ENCODE measurements at places on chromosomes 4 and X.

GRCh38 chrX:103792916-103793544 lies 16.4 kb downstream of the PLP1 start:
- no peaks in the 10 kb centered on the region for H3K36me3 ChIP-seq
- H3K4me3 ChIP-seq = peak overlapping the region; percentile 89
- no peaks in the 10 kb centered on the region for H3K27me3 ChIP-seq
- DNase-seq = peak; percentile 48
- peaks cover 42% of the 10 kb centered on the region for H3K4me1 ChIP-seq
- peak overlapping the region; percentile 80 for H3K27ac ChIP-seq

GRCh38 chr4:108775921-108776320 lies 13.1 kb upstream of the ETNPPL start:
- no peak overlapping the region for H3K4me3 ChIP-seq
- no peaks in the 10 kb centered on the region for H3K4me1 ChIP-seq
- H3K27me3 ChIP-seq = peaks cover 6% of the 10 kb centered on the region
- no peaks in the 10 kb centered on the region for H3K36me3 ChIP-seq

- no peaks in the 10 kb centered on the region for H3K27me3 ChIP-seq
- H3K4me1 ChIP-seq = peaks cover 87% of the 10 kb centered on the region
- peak; percentile 92 for DNase-seq
- peak overlapping the region; percentile 59 for H3K4me3 ChIP-seq
These were observed 169.7 kb downstream of the RAP1GDS1 start for GRCh38 chr4:98430708-98431403.

DNA sequence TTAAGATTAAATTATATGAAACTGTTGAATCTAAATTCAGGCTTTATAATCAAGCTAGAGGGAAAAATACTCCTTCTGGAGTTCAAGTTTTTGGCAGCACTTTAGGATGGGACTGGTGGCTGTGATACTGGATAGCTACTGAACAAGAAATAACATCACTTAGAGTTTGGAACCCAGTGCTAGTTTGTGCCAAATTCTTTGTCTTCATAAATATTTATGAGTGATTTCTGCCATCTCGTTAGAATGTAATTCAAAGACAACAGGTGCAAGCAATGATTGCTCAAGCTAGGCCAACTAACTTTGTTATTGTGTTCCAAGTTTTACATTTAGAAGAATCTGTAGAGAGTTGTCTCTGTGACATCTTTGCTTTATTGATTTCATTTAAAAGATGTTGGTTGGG lies 417.9 kb downstream of the FAT4 start:
- no peak overlapping the region for H3K27ac ChIP-seq
- no peak overlapping the region for H3K4me3 ChIP-seq
- H3K36me3 ChIP-seq = peaks cover 10% of the 10 kb centered on the region
- no peaks in the 10 kb centered on the region for H3K27me3 ChIP-seq
- DNase-seq = no peak

DNA sequence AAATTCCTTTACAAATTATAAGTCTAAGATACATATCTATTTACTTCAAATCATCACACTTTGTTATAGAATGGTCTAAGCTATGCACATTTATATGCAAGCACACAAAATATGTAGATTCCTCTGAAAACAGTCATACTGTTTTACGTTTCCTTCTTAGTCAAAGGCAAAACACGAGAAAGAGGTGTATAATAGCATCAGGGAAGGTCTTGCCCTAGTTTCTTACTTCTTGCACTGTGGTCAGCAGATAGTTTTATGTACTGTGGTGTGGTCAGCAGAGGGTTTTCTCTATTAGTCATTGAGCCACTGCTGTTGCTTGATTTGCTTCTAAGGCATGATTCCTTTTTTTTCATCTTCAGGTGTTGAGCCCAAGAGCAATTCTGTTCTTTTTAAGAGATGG lies 117.7 kb downstream of the ADAM29 start:
- DNase-seq = no peak
- no peak overlapping the region for H3K27ac ChIP-seq
- H3K4me3 ChIP-seq = no peak overlapping the region
- H3K4me1 ChIP-seq = no peaks in the 10 kb centered on the region

GRCh38 chr4:142353149-142353738 lies 492.9 kb downstream of the INPP4B start:
- peak overlapping the region; percentile 79 for H3K27ac ChIP-seq
- H3K4me3 ChIP-seq = peak overlapping the region; percentile 62
- H3K36me3 ChIP-seq = peaks cover 21% of the 10 kb centered on the region
- H3K27me3 ChIP-seq = no peaks in the 10 kb centered on the region

DNA sequence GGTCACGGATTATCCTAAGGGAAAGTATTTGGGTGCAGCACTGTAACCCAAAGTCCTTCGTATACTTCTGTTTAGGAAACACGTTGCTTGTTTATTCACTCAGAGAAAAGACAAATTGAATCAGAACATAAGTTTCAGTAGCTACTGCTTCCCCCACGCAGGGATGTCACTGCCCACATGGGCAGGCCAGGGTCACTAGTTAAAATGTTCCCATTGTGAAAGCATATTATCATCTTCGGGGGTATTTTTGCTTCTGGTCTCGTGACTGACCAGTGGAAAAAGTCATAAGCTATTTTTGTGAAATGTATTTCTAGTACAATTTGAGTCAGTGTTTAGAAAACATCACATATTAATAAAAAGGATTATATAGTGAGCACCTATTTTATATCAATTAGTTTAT lies 377.8 kb downstream of the PCDH7 start:
- H3K27me3 ChIP-seq = no peaks in the 10 kb centered on the region
- no peak overlapping the region for H3K4me3 ChIP-seq
- no peaks in the 10 kb centered on the region for H3K4me1 ChIP-seq

- no peak overlapping the region for H3K27ac ChIP-seq
- no peak overlapping the region for H3K4me3 ChIP-seq
- no peak for DNase-seq
- H3K36me3 ChIP-seq = no peaks in the 10 kb centered on the region
- H3K4me1 ChIP-seq = no peaks in the 10 kb centered on the region
These were observed 35.6 kb downstream of the INTS6L start for GRCh38 chrX:135556055-135556454.

- H3K27ac ChIP-seq = no peak overlapping the region
- no peak for DNase-seq
- H3K36me3 ChIP-seq = no peaks in the 10 kb centered on the region
- H3K4me1 ChIP-seq = no peaks in the 10 kb centered on the region
- peaks cover 8% of the 10 kb centered on the region for H3K27me3 ChIP-seq
These were observed 155.0 kb downstream of the MSL3 start for GRCh38 chrX:11913001-11913400.

DNA sequence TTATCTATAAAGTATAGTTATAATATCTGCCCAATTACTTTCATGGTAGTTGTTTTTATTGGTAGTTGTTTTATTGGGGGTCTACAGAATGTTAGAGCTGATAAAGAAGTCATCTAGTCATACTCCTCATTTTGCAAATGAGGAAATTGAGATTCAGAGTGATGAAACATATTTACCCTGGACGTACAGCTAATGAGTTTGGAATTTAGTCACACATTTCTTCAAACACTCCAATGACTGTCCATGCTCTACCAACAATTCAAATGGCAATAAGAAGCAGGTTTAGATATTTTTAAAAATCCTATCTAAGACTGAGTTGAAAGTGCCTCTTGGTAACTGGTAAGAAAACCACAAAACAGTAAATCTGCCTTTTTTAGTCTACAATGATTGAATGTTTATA lies 98.2 kb downstream of the MAGEC1 start:
- H3K27ac ChIP-seq = no peak overlapping the region
- no peak for DNase-seq
- no peaks in the 10 kb centered on the region for H3K4me1 ChIP-seq

- DNase-seq = no peak
These were observed 62.6 kb downstream of the DDX53 start for GRCh38 chrX:23062359-23062758.

- peaks cover 13% of the 10 kb centered on the region for H3K36me3 ChIP-seq
- H3K27ac ChIP-seq = no peak within 1 kb of the TSS
- DNase-seq = no peak
- no peaks in the 10 kb centered on the region for H3K4me1 ChIP-seq
These were observed at the start of gene MAGEC1 for GRCh38 chrX:141903400-141904155. Gene MAGEC1, plus strand, starts transcription at chrX:141903894. Its CDS starts 1,179 bp downstream, at chrX:141905073.

DNA sequence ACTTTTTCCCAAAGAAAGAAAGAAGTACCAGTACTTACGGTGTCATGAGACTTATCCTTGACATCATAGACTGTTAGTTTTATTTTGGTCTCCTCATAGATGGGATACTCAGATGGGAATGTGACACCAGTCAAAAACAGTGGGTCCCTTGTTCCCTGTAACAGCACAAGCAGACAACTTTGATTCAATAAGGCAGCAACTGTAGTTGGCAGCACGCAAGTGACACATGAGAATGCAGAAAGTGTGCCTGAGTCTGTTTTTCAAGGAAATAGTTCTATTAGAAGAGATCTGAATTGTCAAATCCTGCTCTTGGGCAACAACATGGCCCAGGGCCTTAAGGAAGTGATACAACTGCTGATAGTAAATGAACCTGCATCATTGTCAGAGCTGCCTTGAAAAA lies 443.2 kb downstream of the INPP4B start:
- peak overlapping the region; percentile 78 for H3K27ac ChIP-seq
- H3K4me3 ChIP-seq = peak overlapping the region; percentile 97
- peaks cover 69% of the 10 kb centered on the region for H3K4me1 ChIP-seq
- peaks cover 3% of the 10 kb centered on the region for H3K27me3 ChIP-seq

GRCh38 chr4:174214101-174214878 lies 69.2 kb downstream of the FBXO8 start:
- peak overlapping the region; percentile 0 for H3K4me3 ChIP-seq
- DNase-seq = no peak
- H3K4me1 ChIP-seq = peaks cover 62% of the 10 kb centered on the region
- H3K36me3 ChIP-seq = peaks cover 4% of the 10 kb centered on the region
- H3K27ac ChIP-seq = no peak overlapping the region

DNA sequence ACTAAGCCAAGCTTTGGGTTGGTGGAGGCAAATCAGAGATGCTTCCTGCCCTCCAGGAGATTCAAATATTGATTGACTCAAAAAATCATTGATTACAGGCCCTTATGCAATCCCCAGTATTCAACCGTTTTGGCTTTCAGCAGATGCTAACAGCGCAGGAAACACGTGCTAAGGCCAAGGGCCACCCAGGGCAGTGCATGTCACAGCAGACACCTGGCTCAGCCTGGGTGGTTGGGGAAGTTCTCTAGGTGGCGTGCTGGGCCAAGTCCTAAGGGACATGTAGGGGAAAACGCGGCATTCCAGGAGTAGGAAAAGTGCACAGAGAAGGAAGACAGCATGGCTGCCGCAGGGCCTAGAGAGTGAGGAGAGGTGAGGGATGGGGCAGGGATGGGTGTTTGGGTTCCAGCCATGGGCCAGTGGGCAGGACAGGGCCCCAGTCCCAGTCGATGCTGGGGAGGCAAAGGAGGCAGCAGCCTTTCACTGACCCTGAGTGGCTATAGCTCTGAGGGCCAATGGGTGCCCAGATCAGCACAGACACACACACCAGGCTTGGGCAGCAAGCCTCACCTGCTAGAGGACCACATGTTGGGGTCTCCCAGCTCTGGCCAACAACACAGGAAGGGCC lies 239.1 kb downstream of the EVC2 start:
- peaks cover 2% of the 10 kb centered on the region for H3K27me3 ChIP-seq
- H3K4me1 ChIP-seq = 0 out of 2 replicates have a peak, but pooled peaks cover 6% of the 10 kb centered on the region
- H3K27ac ChIP-seq = no peak overlapping the region
- no peak for DNase-seq

- H3K36me3 ChIP-seq = no peaks in the 10 kb centered on the region
- H3K4me1 ChIP-seq = no peaks in the 10 kb centered on the region
- peaks cover 21% of the 10 kb centered on the region for H3K27me3 ChIP-seq
- H3K27ac ChIP-seq = no peak overlapping the region
These were observed 3.3 kb upstream of the KIAA1210 start for GRCh38 chrX:119130911-119131310.

DNA sequence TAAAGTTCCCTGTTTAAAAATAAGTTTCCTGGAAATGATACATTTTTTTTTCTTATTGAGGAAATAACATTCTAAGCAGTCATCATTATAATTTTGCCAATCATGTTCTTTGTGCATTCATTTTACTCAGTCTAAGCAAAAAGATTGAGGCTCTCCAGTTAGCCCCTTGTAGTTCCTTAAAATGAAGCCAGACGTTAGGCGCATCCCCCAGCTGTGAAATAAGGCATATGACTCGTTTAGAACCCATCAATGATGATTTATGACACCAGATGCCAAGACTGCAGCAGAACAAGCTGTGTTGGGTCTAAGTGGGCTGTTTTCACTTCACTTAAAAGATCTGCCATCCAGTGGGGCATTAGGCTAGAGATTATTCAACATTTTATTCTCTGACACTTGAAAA lies 17.0 kb downstream of the PDGFC start:
- peaks cover 38% of the 10 kb centered on the region for H3K36me3 ChIP-seq
- H3K4me3 ChIP-seq = no peak overlapping the region
- H3K4me1 ChIP-seq = peaks cover 92% of the 10 kb centered on the region
- H3K27me3 ChIP-seq = no peaks in the 10 kb centered on the region

DNA sequence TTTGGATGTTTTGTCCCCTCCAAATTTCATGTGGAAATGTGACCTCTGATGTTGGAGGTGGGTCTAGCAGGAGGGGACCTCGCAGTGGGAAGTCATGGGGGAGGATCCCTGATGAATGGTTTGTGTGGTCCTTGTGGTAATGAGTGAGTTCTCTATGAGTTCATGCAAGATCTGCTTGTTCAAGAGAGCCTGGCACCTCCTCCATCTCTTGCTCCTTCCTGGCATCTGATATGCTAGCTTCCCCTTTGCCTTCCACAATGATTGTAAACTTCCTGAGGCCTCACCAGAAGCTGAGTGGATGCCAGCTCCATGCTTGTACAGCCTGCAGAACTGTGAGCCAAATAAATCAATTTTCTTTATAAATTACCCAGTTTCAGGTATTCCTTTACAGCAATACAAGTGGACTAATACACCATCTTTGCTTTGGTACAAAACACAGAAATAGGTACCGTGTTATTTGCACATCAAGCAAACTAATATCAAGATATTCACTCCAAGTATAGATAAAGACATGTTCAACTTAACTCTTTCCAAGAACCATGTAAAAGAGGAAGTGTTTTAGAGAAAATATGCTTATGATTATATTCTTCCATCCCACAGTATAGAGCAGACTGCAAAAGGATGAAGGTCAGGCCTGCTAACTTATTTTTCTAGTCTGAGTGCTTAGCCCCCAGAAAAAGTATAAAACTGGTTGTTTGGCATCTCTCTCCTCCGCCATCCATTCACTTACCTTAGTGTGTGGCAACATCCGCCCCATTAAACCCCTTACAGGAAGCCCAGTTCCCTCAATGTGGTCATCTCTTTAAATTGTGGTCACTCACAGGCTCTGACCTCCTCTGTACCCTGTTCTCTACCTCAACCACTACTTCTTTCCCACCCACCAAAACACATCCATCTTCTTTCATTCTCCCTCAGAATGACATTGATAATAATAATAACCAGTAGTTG lies 6.7 kb downstream of the ARAP2 start:
- no peak overlapping the region for H3K4me3 ChIP-seq
- no peak for DNase-seq
- no peaks in the 10 kb centered on the region for H3K4me1 ChIP-seq
- peaks cover 2% of the 10 kb centered on the region for H3K27me3 ChIP-seq

- peaks cover 80% of the 10 kb centered on the region for H3K4me1 ChIP-seq
- no peak for DNase-seq
- peaks cover 38% of the 10 kb centered on the region for H3K36me3 ChIP-seq
- no peaks in the 10 kb centered on the region for H3K27me3 ChIP-seq
- H3K27ac ChIP-seq = peak overlapping the region; percentile 35
- no peak overlapping the region for H3K4me3 ChIP-seq
These were observed 165.7 kb downstream of the SOWAHB start for GRCh38 chr4:76732246-76732645.

GRCh38 chr4:133390198-133390855 lies 241.2 kb downstream of the PCDH10 start:
- no peak for DNase-seq
- no peaks in the 10 kb centered on the region for H3K36me3 ChIP-seq
- H3K4me3 ChIP-seq = no peak overlapping the region
- no peaks in the 10 kb centered on the region for H3K27me3 ChIP-seq
- no peaks in the 10 kb centered on the region for H3K4me1 ChIP-seq

Data from HFFc6 (cell line).